Lower lobe of right lung (tissue), 2 donors: ENCODE measurements at places on chromosomes 3 and 15. TPM values are rescaled to one million over a fixed set of nuclear protein-coding genes. Genes with fewer than 3 reads are reported as not detected.

The NR1D2 gene
- total RNA-seq, result 53.7 TPM

The FBXW12 gene
- not detected for total RNA-seq

The ELL3 gene
- 5.1 TPM for total RNA-seq

The ABCC5 gene
- total RNA-seq, result 38.0 TPM

The UBAP1L gene
- 4.1 TPM for total RNA-seq
